ENCODE measurements at places on chromosomes 12 and 14.

DNA sequence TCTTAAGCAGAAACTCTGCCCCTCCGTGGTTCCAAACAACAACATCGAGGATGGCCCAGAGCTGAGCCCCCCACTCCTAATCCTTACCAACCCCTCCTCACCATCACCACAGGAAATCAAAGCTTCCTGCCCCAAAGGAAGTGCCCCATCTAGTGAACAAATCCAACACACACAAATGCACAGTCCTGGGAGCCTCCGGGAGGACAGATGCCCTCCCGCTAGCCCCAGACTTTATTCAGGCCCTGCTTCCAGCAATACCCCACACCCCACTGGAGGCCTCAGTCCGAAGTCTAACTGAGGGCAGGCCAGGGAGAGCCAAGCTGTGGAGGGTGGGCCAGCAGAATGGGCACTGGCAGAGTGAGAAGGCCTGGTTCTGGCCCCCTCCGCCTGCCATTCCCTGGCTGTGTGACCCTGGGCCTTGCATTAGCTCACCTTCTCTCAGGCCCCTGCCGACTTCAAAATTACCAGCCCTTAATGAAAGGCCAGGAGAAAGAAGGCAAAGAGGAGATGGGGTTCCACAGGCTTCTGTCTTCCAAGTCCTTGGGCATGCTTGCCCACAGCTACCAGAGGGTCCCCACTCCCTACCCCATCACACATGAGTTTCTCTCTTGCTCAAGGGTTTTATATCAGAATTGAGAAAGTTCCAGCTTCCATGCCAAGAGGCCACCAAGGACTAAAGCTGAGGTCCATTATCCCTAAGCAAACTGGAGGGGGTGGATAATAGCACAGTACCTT, 2.3 kb downstream of the HDAC7 start:
- no peak for DNase-seq

GRCh38 chr12:1643905-1644533, 15.0 kb downstream of the WNT5B start:
- DNase-seq = no peak

DNA sequence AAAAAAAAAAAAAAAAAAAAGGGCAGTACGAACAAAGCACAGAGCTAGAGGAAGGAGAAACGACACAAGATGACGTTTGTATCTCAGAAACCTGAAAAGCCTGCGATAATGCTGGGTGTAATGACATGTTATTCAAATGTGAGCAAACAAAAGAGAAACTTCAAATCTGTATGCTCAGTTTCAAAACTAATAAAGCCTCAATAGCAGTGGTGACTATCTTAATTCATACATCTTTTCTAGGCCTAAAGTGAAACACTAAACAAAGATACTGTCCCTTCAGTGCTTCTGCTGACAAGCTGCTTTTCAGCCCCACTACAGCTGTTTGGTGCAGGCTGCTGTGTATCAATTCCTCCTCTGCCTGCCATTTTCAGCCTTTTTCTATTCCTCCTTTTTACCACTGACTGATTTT, 15.8 kb downstream of the ITPR2 start:
- DNase-seq = no peak

DNA sequence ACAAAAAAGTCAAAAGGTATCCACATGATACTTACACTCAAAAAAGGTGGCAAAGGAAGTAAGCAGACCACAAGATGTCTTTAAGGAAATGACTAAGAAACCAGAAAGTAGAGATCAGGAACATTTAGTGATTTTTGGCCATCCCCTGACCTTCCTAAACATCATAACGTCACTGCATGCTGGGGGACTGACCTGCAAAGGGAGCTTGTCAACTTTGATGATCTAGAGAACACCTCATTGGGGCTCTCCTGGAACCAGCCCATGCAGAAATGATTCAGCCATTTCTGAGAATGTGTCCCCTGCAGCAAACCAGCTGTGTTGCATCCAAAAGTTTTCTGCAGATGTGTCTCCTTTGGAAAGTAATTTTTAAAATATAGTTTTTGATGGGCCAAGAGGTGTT, 152.2 kb upstream of the RASSF8 start:
- no peak for DNase-seq

- DNase-seq = no peak
Measured at GRCh38 chr14:69574954-69575295, 254 bp upstream of the CCDC177 start.

- peak; percentile 20 for DNase-seq
Measured at GRCh38 chr12:6827437-6827911, 733 bp upstream of the P3H3 start.

DNA sequence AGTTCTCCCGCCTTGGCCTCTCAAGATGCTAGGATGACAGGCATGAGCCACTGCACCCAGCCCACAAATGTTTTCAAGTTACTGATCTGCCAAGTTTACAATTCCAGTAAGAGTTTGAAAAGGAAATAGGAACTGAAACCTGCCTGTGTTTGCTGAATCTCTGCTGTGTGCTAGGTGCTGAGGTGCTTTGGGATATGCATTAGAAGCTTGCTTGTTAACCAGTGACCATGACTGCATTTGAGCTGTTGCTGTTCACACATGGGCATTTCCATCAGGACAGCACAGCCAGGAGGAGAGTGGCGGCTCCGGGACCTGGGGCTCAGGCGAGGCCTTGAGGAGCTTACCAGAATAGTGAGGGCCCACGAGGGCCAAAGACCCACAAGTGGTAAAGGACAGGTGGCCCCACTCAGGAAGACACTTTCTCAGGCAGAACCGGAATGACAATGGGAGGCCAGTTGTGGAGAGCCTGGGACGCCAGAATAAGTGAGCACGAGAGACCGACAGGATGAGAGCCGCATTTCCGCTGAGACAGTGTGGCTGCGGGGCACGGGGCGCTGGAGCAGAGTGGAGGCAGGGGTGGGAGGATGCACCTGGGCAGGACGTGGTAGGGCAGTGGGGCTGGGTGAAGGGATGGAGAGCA, 54.5 kb upstream of the MMP17 start:
- DNase-seq = no peak

DNA sequence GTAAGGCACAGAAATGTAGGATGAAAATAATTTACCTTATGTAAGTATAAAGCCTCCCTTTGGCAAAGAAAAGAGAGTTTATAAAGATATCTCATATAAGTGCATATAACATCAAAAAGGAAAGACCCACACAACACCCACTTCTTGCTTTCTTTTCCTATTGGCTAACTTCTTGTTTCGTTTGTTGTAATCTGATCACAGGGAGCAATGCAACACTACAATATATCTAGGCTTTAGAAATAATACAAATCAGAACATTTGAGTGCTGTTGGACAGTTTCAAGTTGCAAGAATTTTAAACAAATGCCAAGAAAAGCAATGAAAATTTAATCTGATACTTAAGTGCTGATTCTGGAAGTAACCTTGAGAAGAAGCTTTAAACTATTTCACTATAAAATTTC, 1.3 kb downstream of the FGD6 start:
- DNase-seq = no peak

DNA sequence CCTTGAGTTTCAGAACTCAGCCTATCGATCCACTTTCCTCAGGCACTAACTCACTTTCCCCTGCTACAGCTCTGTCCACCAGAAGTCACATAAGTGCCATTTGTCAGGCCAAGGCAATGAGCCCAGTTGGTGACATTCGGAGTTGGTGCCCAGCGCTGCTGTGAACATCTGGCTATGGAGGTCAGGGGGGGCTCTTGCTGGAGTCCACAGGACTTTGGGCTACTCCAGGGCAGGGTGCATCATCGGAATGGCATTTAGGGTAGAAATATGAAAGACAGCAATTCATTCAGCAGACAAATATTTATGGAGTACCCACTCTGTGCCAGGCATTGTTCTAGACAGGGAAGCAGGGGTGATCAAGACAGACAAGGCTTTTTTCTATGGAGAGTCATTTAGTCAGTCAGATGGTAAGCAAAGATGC, 1.5 kb upstream of the PPP1CC start:
- no peak for DNase-seq

DNA sequence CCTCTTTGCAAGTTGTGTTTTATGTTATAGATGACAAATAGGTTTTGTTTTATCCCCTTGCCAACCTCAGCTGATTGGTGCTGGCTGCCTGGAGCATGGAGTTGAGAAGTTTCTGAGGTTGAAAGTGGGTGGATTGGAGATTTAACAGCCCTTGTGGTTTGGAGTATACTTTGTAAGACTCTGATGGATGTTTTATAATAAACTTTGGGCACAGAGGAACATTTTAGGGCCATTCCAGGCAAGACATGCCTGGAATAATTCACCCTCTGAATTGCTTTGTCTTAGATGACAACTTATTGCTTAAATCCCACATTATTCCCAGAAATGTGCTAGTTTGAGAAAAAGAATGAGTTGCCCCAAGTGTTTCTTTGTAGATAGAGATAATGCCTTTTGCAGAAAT, 158.9 kb downstream of the SLC5A8 start:
- DNase-seq = no peak

- DNase-seq = no peak
Measured at GRCh38 chr12:114858388-114859146, 174.6 kb upstream of the TBX3 start.

DNA sequence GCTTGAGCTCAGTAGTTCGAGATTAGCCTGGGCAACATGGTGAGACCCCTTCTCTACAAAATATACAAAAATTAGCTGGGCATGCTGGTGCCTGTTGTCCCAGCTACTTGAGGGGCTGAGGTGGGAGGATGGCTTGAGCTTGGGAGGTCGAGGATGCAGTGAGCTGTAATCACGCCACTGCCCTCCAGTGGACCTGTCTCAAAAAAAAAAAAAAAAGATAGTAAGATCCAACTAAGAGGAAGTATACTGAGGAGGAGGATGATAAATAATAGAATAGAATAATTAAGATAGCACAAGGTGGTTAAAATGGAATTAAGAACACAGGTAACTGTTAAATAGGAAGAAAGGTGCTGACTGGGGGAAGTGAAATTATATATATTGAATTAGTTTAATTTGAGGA, 37.0 kb upstream of the BAZ1A start:
- DNase-seq = no peak
